ENCODE measurements at places on chromosomes 2 and 18.
A peak's percentile ranks its signal among the peaks of the same experiment; 100 is the strongest.

- DNase-seq = no peak
Observed at GRCh38 chr2:51624995-51625394, 593.1 kb upstream of the NRXN1 start.

GRCh38 chr18:62458868-62459716 lies 63.7 kb upstream of the ZCCHC2 start:
- DNase-seq = no peak

DNA sequence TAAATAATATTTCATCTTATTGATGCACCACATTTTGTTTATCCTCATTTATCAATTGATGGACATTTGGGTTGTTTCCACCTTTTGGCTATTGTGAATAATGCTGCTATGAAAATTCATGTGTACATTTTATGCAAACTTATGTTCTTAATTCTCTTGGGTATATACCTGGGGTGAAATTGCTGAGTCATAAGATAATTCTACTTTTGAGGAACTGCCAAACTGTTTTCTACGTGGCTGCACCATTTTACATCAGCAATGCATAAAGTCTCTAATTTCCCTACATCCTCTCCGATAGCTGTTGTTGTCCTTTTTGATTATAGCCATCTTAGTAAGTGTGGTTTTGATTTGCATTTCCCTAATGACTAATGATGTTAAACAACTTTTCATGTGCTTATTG lies 116.5 kb upstream of the DLX2 start:
- DNase-seq = no peak

- DNase-seq = peak; percentile 71
Observed at GRCh38 chr2:9380702-9381628, 42.4 kb downstream of the ITGB1BP1 start.

DNA sequence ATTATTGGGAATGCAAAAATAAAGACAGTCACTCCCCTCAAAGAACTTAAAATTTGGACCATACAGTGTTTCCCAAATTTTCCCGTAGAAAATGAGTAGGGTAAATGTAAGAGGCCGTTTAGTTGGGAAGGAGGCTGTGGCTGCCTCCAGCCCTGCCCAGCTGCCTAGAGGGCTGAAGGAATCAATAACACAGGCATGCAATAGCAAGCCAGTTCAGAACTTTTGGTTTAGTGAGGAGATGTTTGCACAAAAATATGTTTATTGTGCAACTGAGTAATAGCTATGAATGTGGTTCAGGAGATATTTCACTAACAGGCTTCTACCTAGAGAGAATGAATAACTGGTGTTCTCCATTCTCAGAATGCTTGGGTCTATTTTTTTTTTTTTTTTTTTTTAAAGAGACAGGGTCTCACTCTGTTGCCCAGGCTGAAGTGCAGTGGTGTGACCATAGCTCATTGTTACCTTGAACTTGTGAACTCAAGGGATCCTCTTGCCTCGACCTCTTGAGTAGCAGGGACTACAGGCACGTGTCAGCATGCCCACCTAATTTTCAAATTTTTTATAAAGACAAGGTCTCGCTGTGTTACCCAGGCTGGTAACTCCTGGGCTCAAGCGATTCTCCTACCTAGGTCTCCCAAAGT lies 23.6 kb downstream of the UGP2 start:
- DNase-seq = no peak

DNA sequence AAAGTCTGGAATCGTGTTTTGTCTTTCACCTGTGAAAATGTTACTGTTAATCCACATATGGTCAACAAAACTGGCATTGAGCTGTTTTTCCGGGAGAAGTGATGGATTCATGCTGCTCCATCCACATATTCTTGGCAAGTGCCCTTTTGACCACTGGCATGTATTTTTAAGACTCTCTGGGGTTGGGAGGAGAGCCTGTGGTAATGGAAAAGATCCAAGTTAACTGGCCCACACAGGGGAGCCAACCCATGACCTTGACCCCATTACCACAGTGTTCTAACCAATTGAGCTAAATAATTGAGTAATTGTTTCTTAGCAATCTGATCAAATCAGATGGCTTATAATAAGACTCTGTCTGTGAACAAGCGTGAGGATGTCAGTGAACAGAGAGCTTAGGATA lies 296.2 kb upstream of the NRP2 start:
- no peak for DNase-seq
